ENCODE measurements at places on chromosomes 5 and 9.

DNA sequence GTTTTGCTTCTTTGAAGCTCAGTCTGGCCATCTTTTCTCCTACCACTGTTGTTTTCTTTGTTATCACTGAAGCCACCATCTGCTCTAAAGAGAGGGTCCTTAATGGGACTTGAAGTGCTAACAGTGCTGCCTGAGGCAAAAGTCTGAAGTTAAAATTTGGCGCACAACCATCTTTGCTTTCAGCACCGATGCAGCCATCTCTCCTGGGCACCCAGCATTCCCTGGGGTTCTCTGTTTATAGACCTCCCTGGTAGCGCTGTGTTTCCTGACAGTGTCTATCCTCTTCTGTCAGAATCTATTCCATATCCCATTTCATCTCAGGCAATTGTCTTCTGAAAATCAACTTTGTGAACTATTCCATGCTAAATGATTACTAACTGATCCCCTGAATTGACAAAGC is 491.5 kb upstream of the MPDZ start:
- DNase-seq: no peak

GRCh38 chr5:62483556-62483955 is 71.0 kb downstream of the IPO11 start:
- no peak for DNase-seq

GRCh38 chr5:138338411-138339090 is 485 bp downstream of the FAM53C start:
- DNase-seq: no peak

DNA sequence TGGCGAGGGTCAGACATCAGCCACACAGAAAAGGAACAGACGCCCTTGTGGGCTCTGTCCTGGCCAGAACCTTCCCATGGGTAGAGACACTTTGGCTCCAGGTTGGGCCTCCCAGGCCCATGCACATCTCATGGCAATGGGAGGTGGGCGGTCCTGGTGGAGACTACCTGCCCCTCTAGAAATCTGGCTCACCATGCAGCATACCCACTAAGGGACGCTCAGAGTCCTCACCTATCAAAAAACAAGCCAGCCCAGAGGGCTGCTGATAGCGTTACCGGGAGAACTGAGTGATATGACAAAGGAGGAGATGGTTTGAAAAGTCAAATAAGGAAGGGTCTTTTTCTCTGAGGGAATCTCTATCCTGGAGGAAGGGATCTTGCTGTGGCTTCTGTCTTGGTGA is 62.1 kb downstream of the C5orf15 start:
- no peak for DNase-seq

- DNase-seq: no peak
Observed at GRCh38 chr5:165594693-165595092, 2089.3 kb downstream of the MAT2B start.

- DNase-seq: no peak
Observed at GRCh38 chr9:98134702-98135557, 15.9 kb upstream of the TRIM14 start.

DNA sequence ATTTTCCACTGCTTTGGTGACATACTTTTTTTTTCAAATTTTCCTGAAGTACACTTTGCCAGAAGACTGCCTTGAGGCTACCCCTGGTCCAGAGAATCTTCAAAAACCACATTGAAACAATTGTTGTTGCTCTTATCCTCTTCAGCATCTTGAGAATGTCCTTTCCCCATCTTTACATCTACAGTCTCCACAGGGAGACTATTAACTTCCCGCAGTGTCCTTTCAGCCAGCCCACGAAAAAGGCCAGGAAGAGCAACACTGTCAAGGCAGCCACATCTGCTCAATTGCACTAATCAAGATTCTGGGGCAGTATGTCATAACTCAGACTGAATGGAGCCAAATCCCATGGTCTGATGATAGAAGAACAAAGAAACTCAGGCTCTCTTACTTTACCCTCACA is 148.3 kb downstream of the ENC1 start:
- DNase-seq: no peak

DNA sequence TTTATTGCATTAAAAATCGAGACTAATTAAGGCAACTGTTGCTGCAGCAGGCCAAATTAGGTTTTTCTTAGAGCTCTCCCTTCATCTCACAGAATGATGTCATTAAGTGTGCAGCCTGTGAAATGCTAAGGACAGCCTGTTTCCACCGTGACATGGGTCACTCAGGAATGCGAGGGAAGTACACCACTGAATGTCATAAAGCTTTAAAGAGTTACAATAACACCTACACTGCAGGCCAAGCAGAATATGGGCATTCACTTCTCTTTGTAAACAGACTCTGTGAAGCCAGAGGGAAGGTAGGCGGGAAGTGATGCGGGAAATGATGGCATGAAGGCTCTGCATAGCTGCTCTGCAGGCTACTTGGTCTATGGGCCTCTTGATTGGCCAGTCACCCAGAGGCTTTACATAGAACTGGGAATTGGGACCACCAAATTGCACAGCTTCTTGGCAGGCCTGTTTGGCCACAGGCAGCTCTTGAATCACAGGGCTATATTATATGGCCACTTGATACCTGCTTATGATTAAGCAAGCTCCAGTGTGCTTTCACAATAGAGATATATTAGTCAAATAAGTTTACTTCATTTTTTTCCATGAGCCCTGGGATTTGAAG is 28.4 kb upstream of the AOPEP start:
- DNase-seq: no peak

- DNase-seq: no peak
Observed at GRCh38 chr5:114055318-114056184, 306.3 kb upstream of the KCNN2 start.

GRCh38 chr5:21049901-21050300 is 1061.9 kb upstream of the CDH18 start:
- no peak for DNase-seq

DNA sequence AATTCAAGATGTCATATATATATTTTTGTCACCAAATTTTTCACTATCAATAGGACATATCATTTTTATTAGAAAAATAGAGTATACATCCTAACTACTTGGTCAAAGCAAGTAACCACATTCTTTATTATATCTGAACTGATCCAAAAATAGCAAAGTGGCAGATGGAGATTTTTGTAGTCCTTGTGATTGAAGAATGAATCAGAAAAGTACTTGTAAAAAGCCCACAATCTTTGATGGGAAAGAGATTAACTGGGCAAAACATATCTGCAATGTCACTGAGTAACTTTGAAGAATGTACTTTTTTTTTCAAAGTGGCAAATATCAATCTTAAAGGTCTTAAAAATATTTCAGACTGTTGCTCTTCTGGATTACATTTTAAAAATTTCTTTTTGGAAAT is 1040.6 kb upstream of the SEMA6A start:
- DNase-seq: no peak

- no peak for DNase-seq
Observed at GRCh38 chr9:6590772-6591384, 54.7 kb downstream of the GLDC start.
